ENCODE measurements at places on chromosomes 7 and 10.

- DNase-seq = peak; percentile 48
These were observed 154.8 kb upstream of the PRSS58 start for GRCh38 chr7:142412551-142413193.

DNA sequence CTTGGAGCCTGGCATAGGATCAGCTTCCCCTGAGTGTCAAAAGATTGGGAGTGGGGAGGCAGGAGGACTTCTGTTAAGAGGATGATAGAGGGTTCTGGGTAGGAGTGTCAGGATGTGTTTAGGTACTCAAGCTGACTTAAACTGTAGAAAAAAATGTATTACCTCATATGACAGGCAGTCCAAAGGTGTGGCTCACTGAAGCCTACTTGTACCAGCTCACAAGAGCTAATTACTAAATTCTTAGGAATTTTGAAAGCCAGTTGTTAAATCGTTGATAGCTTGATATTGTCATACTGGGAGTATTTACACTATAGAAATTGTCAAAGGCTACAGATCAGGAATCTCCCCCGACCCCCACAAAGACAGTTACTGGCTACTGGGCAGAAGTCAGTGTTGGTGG lies 32.1 kb downstream of the FAS start:
- no peak for DNase-seq

DNA sequence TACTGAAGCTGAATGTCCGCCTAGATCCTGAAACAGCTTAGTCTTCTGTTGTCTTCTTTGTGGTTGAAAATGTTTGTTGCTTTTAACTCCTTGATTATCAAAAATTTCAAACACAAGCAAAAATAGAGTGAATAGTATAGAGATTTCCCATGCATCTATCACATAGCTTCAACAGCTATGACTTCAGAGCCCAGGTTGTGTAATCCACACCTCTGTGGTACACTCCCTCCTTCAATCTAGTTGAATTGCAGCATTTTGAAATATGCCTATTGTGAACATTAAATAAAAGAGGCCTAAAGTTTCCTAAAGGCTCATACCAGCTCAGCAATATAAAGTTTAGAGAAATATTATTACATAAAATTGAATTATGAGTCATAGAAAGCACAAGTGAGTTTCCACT lies 204.7 kb upstream of the HDAC9 start:
- DNase-seq = no peak

- peak; percentile 37 for DNase-seq
These were observed 22.7 kb downstream of the HOXA1 start for GRCh38 chr7:27073076-27073475.

DNA sequence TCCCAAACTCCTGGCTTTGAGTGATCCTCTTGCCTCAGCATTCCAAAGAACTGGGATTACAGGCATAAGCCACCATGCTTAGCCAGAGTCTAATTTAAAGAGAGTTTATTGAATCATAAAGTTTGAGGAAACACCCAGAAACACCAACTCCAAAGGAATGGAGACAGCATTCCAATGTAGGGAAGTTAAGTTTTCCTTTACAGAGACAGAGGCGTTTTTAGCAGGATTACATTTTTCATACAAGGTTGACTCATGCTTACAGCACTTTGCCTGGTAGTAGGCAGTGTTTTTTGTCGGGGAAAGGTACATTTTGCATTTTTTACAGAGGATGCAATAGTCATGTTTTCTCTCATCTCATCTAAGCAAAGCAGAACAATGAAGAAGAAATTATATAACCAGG lies 18.9 kb upstream of the OPN4 start:
- no peak for DNase-seq

DNA sequence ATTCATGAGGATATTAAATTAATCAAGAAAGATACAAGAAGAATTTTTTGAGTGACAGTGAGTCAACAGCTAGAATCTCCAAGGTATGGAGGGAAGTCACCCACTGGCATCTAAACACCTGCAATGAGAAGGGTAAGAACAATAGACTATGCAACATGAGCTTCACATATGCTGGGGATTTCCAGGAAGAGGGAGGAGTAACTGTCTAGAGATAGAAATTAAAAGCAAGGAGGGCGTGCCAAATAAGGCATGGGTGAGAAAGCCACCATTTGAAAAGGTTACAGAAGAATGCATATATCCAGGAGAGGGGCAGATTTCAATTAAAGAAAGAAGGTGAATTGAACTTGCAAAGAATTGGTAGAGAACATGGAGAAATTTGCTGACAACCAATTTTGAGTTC lies 365.7 kb downstream of the GPR37 start:
- peak; percentile 74 for DNase-seq

DNA sequence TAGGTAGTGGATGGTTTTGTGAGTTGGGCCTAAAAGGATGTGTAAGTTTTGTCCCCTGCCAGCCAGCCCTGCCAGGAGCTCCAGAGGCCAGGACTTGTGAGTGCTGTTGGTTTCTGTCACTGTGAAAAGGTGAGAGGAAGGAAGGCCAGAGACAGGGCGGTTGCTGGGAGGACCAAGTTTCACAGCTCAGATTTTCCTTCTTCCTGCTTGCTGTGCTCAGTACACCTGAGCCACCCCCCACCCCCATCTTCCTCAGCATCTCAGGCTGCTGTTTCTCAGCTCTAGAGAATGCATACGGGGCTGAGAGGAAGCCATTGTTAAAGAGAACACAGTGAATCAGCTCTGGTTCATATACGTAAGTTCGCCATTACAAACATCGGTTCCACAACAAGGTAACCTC lies 139.9 kb downstream of the BUB3 start:
- DNase-seq = no peak

- DNase-seq = no peak
These were observed 52.7 kb downstream of the RBM17 start for GRCh38 chr10:6141296-6142151.

DNA sequence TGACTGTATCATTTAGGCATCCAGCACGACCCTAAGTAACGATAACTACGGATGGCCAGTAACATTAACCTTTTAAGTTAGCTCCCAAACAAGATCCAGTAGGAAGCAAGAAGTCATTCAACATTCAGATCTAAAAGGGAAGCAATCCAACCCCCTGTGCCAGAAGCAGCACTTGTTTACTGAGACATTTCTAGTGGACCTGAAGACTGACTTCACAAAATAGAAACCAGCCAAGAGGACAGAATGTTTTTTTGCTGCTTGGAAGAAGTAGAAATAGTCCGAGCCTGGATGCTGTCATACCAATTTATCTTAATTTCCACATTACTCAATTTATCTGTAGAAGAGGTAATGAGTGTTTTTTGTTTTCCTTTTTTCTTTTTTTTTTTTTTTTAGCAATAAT lies 88.0 kb upstream of the CTTNBP2 start:
- no peak for DNase-seq

- no peak for DNase-seq
These were observed 216.9 kb upstream of the GLI3 start for GRCh38 chr7:42453931-42454361.

GRCh38 chr7:44277851-44278250 lies 47.5 kb downstream of the CAMK2B start:
- peak; percentile 23 for DNase-seq

- no peak for DNase-seq
These were observed 926 bp upstream of the C10orf71 start for GRCh38 chr10:49297818-49298670.

DNA sequence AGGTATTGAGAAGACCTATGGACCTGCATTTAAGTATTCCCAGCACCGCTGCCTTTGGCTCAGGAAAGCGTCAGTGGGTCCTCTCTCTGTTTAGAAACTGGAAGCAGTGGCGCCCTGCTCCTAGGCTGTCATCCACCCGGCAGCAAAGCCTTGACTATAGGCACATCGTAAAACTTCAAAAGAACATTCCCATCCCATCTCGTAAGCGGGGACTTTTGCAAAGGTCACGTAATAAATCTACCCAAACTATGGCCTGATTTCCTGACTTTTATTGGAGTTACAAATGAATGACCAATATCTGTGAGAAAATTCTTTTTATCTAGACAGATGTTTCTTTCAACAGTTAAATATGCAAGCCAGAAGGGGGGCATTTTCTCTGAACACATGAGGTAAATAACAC lies 115.8 kb upstream of the TCERG1L start:
- DNase-seq = no peak

GRCh38 chr7:130356121-130356875 lies 11.7 kb downstream of the CPA5 start:
- DNase-seq = peak; percentile 27

DNA sequence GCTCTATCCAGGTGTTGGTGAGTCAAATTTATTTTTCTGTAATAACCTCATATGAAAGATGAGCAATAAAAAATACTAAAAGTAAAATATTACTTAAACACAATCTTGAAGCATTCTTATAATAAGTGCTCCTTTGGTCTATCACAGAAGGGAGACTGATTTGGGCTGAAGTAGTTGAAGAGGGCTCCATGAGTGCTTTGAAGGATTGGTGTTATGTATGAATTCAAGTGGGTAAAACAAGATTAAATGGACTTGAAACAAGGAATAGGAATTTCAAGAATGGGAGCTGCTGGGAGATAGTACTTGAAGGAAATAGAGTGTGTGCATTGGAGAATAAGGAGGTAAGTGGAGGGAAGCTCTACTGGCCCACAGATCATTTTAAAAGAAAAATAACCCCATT lies 7.3 kb upstream of the OR2A2 start:
- DNase-seq = no peak

DNA sequence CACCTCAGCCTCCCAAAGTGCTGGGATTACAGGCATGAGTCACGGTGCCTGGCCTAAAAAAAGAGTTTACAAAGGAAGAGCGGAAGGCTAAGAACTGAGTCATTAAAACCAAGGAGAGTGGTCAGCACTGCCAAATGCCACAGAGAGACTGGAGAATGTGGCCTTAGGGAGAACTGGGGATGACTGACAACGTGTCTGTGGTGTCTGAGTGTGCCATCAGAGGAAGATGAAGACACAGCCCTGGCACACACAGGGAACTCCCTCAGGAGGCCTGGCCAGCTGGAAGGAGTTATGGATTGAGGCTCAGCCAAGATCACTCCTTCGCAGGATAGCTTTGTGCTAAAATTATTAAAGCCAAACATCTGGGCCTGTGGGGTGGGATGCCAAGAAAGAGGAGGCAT lies 3.9 kb upstream of the INA start:
- no peak for DNase-seq

GRCh38 chr10:73953665-73954064 lies 42.7 kb downstream of the PLAU start:
- DNase-seq = no peak

DNA sequence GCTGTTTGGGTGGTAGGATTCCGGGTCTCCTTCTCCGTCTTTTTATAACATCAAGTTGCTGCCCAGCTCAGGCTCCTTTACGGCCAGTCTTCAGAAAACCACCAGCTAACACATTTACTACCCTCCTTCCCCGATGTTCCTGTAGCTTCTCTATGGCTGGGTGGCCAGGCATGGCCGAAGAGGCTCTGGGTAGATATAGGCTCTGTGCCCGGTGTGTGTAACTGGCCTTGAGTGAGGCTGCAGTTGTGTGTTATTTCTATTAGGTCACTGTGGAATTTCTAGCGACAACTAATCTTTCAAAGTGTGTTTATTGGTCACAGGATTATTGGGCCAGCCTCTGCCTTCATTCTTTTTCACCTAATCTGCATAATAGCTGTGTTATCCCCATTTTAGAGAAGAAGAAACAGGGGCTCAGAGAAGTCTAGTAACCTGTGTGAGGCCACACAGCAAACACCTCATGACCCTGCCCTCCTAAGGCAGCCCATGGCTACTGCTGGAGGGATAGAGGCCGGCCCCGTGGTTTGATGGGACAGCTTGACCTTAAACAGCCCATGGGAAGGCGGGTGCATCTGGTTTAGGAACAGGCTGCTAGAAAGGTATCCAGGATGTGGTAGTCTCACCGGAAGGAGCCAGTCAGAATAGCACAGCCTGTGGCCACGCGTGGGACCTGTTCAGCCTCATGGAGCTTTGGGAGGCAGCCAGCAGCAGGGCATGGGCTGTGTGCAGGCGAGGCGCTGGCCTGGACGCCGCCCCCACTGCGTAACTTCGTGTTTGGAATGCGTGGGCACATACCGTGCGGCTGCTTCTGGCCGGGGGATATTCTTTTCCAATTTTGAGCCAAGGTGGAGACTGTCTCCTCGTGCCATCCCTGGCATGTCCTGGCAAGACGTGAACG lies 29.7 kb downstream of the HTRA1 start:
- DNase-seq = no peak

- DNase-seq = peak; percentile 96
These were observed 99.3 kb upstream of the NFE2L3 start for GRCh38 chr7:26052706-26053105.

GRCh38 chr7:123846217-123846891 lies 1.4 kb downstream of the HYAL4 start:
- DNase-seq = no peak

DNA sequence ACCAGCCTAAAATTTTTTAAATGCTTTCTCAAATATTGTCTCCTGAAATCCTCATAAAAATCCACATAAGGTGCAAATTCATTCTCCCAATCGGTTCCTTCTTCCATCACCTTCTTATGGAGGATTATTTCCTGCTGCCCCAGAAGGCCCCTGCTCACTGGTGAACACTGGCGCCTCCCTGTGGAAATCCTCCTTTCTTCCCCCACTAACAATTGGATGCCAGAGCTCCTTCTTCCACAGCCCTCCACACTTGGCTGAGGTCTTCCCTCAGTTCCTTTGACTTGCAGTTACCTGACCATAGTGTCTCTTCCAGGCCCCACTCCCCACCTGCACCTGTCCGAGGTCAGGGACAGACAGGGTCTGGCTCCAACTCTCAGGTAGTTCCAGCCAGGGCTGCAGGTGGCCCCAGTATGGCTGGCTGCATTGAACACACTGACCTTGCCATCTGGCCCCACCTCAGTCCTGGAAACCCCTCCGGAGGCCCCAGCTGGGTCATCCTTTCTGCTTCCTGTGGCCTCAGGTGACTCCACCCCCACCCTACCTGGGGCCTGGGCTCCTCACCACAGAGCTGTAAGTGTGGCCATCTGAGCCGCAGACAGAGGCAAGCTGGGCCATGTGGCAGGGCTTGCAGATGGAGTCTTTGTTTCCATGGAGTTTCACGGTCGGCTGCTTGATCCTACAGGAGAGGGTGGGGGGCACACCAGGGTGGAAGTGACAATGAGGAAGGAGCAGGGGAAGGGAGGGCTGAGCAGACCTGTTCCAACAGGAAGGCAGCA lies 18.4 kb downstream of the SPOCK2 start:
- DNase-seq = peak; percentile 19

DNA sequence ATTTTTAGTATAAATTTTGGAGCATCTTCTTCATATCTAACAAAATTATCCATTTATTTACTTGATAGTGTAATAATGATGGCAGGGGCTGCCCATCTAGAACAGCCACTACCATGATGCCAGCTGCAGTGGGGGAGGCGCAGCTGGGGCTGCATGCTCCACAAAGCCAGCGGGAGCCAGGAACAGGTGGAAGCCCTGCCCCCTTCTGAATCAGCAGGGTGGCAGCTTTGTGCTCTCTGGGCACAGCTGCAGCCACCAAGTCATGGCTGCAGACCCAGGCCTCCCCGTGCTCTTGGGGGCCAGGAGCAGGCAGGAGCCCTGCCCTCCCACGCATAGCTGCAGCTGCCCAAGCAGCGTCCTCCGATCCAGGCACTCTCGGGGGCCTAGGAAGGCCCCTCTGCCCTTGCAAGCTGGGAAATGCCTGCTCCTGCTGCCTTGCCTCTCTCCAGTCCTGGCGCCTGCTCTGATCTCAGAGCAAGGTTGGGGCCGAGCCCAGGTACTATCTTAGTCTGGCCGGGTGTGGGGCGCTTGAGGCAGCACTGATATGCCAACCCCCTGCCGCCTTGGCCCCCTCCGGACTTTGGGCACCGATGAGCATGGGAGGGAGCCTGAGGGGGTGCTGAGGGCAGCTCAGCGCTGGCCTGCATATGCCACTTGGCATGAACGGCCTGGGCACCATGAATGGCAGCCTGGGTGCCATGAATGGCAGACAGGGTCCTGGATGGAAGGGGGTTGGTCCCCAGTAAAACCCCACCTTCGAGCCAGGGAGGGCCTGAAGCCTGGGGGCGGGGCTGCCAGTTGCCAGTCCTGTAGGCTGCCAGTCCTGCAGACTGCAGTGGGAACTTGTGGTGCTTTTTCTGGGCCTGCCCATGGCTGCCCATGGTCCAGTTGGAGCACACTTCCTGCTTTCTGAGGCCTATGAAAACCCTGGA lies 1110.8 kb upstream of the POT1 start:
- peak; percentile 37 for DNase-seq

Data from DMS53 (cell line).